ENCODE measurements at places on chromosomes 7 and 10. TPM values are rescaled to one million over a fixed set of nuclear protein-coding genes. Genes with fewer than 3 reads are reported as not detected.

DNA sequence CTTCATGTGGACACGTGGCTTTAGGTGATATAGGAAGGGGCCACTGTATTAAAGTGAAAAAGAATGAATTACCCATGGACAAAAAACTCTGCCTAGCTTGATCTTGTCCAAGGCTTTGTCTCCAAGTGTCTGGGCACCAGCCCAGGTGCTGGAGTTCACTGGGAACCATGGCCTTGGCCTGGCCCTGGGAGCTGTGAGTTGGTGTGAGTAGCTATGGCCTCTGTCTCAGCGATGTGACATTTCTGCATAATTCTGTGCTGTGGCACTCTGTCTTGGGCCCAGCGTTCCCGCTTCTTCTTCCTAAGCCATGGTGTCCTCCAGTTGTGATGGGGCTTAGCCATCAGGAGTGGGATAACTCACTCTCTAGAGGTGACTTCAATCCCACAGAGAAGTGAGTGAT is 119.0 kb upstream of the PPP2R2D start:
- H3K27ac ChIP-seq: no peak overlapping the region
- peak; percentile 4 for DNase-seq
- H3K4me1 ChIP-seq: no peaks in the 10 kb centered on the region
- no peaks in the 10 kb centered on the region for H3K27me3 ChIP-seq

DNA sequence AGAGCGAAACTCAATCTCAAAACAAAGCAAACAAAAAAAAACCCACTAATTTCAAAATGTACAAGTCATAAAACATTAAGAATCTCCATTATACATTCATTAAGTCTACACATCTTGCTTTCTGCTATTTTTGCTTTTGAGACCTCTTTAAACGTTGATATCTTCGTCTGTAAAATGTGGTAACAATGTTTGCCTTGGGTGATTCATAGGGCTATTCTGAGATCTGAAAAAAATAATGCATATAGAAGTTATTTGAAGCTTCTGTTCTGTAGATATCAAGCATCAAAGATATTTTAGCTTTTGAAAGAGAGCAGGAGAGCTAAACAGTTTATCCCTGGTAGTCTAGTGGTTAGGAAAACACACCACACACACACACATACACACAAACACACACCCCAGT is 158.1 kb upstream of the PLXDC2 start:
- H3K27ac ChIP-seq: no peak overlapping the region
- H3K36me3 ChIP-seq: no peaks in the 10 kb centered on the region
- H3K4me1 ChIP-seq: no peaks in the 10 kb centered on the region
- DNase-seq: no peak
- H3K27me3 ChIP-seq: no peaks in the 10 kb centered on the region

RARRES2 gene
- polyA plus RNA-seq: 161 TPM

DNA sequence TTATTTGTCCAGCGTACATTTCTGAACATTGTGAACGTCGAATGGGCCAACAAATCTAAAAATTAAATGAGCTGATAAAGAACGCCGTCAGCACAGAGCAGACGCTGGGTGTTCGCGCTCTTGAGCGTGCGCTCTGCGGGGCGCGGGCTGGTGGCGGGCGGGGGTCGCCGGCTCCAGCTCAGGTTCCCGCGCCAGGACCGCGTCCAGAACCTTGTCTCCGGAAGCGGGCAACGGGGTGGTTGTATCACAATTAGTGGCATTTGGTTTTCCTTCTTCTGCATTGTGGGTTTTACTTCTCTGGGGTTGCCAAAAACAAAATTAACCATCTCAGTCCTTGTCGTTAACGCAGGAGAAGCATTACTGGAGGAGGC is 2.4 kb downstream of the CYP2E1 start:
- DNase-seq: no peak
- H3K27me3 ChIP-seq: peaks cover 57% of the 10 kb centered on the region
- H3K4me1 ChIP-seq: peaks cover 20% of the 10 kb centered on the region
- no peak overlapping the region for H3K27ac ChIP-seq

DNA sequence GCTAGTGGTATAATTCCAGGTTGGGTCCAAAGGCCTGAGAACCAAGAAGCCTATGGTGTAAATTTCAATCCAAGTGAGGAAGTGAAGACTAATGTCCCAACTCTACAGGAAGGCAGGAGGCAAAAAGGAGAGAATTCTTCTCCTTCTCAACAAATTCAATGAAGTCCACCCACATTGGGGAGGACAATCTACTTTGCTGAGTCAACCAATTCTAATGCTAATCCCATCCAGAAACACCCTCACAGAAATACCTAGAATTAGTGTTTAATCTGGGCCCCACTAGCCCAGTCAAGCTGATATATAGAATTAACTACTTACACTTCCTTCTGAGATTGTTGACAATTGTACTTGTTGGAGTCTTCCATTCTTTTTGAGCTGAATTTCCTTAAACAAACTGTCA is 413.2 kb upstream of the PHF14 start:
- no peaks in the 10 kb centered on the region for H3K4me1 ChIP-seq
- H3K27ac ChIP-seq: no peak overlapping the region
- H3K4me3 ChIP-seq: no peak overlapping the region
- no peaks in the 10 kb centered on the region for H3K27me3 ChIP-seq
- H3K36me3 ChIP-seq: no peaks in the 10 kb centered on the region
- no peak for DNase-seq

DNA sequence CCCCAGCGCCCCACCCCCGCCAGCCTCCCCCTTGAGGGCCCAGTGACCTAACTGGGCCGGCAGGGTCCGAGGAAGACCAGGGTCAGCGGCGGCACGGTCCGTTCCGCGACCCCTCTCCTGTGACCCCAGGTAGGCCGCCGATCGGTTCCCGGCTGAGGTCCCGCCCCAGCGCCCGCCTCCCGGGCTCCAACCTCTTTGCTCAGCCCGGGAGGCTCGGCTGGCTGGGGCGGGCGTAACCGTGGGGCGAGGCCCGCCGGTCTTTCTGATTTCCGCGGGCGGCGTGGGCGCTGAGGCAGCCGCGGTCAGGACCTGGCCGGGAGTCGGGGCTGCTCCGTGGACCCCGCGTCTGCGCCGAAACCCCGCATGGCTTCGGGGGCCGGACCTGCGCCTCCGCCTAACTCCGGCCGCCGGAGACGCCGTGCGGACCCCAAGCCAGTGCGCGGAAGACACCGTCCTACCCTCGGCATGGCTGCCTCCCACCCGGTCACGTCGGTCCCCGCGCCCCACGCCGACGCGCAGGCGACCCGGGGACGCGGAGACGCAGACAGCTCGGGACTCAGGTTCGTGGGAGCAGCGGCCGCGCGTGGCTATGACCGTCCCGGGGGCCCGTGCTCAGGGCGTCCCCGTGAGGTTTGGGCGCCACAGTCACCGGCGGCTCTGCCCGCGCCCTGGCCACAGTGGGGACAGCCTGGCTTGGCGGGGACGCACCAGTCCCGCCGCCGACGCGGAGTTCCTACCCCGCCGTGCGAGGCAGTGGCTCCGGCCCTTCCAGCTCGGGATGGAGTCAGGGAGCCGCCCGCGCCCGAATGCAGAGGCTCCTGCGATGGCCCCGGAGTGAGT is 1.0 kb upstream of the VENTX start:
- no peak for DNase-seq
- peaks cover 13% of the 10 kb centered on the region for H3K4me1 ChIP-seq
- H3K4me3 ChIP-seq: peak overlapping the region; percentile 27
- H3K27me3 ChIP-seq: peaks cover 100% of the 10 kb centered on the region
- H3K27ac ChIP-seq: no peak overlapping the region

IFIT1 gene
- polyA plus RNA-seq: 5.0 TPM

CALHM1 gene
- polyA plus RNA-seq: not detected

TEX36 gene
- polyA plus RNA-seq: not detected

DNA sequence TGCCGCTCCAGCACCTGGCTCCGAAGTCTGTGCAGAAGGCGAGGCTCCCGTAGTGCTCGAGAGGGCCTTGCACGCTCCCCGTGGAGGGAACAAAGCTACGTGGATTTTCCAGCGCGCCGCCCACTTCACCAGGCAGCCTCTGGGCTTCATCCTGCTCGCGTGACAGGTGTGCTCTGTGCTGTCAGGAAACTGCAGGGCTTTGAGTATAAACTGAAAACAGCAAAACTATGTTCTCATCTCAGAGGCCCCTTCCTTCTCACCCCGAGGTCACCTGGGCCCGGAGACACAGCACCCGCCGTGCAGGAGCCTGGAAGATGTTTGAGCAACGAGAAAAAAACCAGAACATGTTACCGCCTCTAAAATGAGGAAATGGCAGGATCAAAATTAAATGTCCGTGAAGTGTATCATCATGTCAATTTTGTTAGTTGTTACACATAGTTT is 17.6 kb upstream of the GPR146 start:
- H3K4me1 ChIP-seq: peaks cover 60% of the 10 kb centered on the region
- H3K27me3 ChIP-seq: no peaks in the 10 kb centered on the region
- no peak overlapping the region for H3K27ac ChIP-seq
- peak overlapping the region; percentile 90 for H3K4me3 ChIP-seq
- no peak for DNase-seq

LRRC17 gene
- polyA plus RNA-seq: 2.7 TPM

DNA sequence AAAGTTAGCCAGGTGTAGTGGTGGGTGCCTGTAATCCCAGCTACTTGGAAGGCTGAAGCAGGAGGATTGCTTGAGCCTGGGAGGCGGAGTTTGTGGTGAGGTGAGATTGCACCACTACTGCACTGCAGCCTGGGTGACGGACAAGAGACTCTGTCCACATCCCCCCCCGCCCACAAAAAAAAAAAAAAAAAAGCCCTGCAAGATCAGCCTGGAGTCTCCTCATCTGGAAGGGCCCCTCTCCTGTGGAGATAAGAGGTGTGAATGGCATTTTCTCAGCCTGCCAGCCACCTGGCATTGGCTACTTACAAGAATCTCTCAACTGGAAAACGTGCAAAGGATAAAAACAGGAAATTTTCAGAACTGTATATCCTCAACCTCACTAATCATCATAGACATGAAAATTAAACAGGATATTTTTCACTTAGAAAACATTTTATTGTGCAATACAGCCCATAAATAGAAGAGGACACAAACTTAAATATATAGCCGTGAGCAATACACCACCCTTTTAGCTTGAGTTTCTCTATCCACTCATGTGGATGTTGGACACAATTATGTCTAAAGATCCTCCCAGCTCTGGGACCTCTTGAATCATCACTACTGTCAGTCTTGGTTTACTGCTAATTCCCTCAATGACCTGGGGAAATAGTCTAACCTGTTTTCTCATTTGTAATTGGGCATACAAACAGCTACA is 11.3 kb upstream of the TSPAN15 start:
- DNase-seq: peak; percentile 64
- no peak overlapping the region for H3K4me3 ChIP-seq
- no peaks in the 10 kb centered on the region for H3K27me3 ChIP-seq
- H3K4me1 ChIP-seq: peaks cover 21% of the 10 kb centered on the region
- peak overlapping the region; percentile 78 for H3K27ac ChIP-seq

DNA sequence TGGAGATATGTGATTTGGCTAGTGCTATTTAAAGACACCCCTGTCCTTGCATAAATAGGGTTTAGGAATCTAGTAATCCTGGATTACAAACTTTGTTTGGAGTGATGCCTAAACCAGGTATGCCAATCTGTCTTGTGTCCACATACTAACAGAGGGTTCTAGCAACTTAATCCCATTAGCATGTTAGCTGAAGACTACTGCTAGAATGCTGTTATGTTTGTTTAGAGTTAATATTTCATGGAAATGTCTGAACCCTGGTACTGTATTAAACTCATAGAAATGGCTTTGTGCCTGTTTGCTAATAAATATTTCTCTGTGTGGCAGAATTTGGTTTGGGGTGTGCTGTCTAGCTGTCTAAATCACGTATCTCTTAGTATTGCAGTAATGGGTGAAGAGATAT is 150.8 kb downstream of the PFKFB3 start:
- no peaks in the 10 kb centered on the region for H3K27me3 ChIP-seq
- H3K27ac ChIP-seq: no peak overlapping the region
- no peak for DNase-seq
- no peak overlapping the region for H3K4me3 ChIP-seq
- no peaks in the 10 kb centered on the region for H3K36me3 ChIP-seq
- no peaks in the 10 kb centered on the region for H3K4me1 ChIP-seq

DNA sequence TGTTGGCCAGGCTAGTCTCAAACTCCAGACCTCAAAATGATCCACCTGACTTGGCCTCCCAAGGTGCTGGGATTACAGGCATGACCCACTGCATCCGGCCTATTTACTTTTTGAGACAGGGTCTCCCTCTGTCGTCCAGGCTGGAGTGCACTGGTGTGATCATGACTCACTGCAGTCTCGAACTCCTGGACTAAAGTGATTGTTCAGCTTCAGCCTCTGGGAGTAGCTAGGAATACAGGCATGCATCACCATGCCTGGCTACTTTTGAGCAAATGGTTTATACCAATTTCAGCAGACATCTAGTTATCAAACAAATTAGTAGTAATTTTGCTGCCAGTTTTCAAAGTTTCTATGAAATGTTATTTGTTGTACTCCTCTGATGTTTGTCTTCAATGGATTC is 2.2 kb upstream of the WAC start:
- no peak for DNase-seq
- H3K4me3 ChIP-seq: no peak overlapping the region
- no peak overlapping the region for H3K27ac ChIP-seq
- peaks cover 12% of the 10 kb centered on the region for H3K4me1 ChIP-seq
